ENCODE measurements at places on chromosomes 13 and 19.

DNA sequence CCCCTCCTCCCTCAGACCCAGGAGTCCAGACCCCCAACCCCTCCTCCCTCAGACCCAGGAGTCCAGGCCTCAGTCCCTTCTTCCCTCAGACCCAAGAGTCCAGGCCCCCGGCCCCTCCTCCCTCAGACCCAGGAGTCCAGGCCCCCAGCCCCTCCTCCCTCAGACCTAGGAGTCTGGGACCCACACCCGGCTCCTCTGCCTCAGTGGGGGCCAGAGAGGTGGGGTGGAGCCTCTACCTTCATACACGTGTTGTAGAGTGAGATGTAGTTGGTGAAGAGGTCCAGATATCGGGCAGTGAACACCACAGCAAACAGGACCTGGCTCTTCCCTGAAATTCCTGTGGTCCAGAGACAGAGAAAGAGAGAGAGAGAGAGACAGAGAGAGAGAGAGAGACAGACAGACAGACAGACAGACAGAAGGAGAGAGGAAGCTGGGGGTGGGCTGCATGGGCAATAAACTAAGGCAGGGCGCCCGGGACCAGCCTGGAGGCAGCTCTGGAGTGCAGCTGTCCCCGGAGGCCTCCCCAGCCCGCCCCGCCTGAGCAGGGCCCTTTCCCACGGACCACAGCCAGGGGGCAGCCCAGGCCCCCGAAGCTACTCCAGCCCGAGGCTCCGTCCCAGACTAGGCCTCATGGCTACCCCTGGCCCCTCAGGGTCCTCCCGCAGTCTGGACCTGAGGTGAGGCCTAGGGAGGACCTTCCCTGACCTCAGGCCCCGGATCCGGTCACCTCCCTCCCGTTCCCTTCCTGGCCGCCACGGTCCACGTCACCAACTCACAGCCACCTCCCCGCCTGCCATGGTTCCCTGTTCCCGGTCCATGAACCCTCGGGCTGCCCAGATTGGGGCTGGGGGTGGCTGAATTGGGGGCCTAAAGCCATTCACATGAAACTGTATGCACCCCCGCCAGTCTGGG is 907 bp downstream of the KDELR1 start:
- DNase-seq = peak; percentile 58

DNA sequence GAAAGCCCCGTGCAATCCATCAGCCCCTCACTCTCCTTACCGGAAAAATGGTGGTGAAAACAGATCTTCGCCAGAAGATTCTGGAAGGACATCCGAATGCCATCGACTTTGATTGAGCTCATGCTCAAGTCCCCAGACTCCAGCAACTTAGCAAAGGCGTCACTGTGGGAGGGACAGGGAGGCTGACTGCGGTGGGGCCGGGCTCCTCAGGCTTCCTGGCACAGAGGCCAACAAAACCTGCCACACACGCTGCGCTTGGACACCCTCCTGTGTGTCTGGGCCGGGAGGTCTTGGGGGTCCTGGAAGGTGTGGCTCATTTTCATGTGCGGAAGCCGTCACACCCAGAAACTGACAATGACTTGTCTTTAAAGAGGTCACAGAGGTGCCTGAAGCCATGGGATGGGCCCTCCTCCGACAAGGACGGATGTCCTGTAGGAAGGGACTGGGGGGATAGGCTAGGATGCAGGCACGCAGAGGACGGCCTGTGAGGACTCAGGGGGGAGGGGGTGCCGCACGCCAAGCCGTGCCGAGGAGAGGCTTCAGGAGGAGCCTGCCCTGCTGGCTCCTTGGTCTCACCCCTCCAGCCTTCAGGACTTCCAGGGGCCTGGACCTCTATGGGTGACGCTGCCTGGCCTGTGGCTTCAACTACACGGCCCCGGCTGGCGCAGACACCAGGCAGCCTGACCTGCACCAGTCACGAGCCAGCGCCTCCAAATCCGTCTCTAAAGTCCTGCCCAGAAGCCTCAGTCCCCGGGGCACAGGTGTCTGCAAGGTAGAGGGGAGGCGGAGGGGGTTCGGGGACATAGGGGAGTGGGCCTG is 12.5 kb downstream of the IZUMO4 start:
- DNase-seq = no peak

- DNase-seq = no peak
Measured at GRCh38 chr19:43534305-43534815, 1.4 kb downstream of the ZNF575 start.

DNA sequence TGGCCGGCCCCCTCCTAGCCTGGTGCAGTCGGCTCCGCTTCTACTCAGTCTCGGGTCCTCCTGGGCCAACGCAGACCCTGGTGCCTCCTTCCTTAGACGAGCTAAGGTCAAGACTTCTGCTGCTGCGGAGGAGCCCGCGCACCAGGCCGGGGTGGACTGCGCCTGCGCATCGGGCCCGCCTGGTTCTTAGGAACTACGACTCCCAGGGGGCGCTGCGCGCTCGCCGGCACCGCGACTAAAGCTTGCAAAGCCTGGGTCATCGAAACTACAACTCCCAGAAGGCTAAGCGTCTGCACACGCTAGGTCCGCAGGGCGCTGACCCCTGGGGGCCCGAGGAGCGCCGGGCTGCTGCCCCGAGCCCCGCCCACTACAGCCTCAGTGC is at the start of gene ZNF835:
TSS of gene ZNF835 (minus strand) at position 145 of the 382 bp plus-strand sequence. CDS start 6,559 bp downstream, outside the sequence.
- peak; percentile 69 for DNase-seq

DNA sequence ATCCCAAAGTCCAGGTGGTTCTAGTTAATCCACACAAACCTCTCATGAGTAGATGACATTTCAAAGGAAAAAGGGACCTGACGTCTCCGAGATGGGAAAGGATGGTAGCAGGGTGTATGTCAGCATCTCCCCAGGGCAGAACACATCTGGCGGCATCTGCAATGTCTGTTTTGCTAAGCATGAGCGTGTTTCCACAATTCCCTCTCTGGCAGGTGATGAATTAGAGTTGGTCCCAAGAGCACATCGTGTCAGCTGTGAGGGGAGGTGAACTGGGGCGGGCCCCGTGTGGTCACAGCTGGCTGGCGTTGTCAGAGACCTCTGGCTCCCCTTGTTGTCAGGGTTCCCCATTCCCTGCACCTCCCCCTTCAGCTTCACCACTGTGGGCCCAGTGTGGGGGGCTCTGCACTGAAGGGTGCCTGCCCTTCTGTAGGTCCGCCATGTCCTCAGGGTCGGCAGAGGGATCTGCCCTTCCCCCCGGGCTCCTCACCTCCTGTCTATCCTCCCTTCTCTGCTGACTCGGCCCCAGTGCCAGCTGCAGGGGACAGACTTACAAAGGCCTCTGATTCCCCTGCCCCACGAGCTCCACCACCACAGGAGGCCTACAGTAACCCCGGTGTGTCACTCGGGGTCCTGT is 58.2 kb downstream of the CDADC1 start:
- DNase-seq = no peak

DNA sequence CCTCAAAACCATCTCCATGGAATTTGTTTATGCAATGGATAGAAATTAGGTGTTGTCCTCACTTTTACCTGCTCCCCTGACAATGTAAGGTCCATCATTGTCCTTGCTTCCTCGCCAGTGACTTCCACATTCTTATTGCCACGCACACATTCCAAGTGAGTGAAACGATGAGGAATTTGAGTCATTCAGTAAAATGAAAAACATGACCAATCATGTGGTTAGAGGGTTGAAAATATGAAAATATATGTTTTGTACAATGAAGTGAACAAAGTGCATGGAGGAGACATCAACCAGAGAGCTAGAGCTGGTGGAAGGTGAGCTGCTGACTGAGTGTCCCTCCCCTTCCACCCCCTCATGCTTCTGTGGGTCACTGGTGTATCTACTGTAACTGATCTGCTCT is 91.7 kb downstream of the ATP8A2 start:
- no peak for DNase-seq

DNA sequence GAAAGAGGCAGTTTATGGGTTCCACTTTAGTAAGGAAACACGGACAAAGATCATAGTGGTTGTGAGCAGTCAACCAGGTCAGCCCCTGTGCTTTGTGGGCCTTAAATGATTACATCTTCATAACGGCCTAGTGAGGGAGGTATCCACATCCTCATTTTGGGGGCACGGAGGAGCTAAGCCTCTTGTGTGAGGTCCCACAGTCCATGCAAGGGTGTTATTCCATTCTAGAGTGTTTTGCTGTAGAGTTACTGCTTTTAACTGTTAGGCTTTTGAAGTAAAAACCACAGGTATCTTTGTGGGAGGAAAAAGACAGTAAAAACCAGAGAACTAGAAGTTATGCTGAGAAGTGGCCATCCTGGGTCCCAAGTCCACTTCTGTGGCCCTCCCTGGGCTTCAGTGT is 4.0 kb downstream of the NOP53 start:
- DNase-seq = no peak

DNA sequence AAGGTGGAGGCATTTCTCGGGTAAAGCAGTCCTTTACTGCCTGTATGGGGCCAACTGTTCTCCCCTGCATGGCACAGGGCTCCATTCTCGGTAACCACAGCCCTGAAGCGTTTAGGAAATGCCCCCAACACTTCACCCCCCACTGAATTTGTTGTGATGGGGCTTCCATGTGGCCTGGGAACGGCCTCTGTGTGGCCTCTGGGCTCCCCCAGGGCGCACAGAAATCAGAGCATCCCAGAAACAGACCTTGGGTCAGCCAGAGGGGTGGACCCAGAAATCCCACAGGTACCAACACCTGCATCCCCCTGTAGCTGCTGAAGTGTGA is 153.7 kb upstream of the VSTM2B start:
- no peak for DNase-seq

DNA sequence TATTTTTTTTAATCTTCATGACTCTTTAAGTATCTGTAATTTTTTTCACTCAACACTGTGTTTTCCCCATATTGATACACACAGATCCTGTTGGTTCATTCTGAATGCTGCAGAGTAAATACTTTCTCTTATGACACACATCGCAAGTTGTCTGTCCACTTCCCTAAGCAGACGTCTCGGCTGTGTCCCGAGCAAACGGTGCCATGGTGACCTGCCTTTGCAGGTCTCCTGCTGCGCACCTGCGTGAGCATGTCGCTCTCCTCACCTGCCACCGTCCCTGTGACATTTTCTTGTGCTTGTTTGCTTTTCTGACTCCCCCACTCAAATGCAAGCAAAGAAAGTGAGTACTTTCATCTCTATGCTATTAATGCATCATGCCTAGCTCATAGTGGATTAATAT is 57.8 kb downstream of the CCDC70 start:
- no peak for DNase-seq

DNA sequence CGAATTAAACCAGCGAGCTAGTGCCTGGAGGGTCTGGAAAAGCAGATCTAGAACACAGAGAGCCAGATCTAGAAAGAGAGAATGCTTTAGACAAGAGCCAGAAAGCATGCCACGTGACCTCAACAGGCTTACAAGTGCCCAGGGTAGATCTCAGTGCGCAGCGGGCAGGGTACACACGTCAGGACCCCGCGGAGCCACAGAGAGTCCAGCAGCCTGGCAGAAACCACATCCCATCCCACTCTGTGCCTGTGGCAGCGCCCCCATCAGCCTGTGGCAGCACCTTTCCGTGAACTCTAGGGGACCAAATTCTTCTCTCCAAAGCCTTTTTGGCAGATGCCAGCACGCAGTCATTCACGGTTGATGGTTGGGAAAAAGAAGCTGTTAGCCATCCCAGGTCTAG is 5.9 kb downstream of the ARHGEF1 start:
- no peak for DNase-seq

GRCh38 chr13:48492096-48492440 is 40.8 kb downstream of the RCBTB2 start:
- no peak for DNase-seq

DNA sequence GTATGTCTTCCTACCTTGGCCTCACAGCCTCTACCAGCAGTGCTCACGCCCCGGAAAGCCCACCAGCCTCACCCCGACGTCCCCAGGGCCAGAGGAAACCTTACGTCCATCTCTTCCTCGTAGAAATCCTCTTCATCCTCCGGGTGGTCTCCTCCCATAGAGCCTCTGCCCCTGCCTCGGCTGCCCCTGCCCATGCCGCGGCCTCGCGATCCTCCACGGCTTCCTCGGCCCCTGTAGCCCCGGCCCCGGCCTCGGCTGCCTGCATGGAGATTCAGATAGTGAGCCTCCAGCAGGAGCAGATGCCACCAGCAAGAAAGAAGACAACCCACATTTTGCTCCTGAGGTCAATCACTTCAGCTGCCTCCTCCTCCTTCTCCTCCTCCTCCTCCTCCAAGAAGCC is 27.3 kb downstream of the ZC3H4 start:
- DNase-seq = no peak

DNA sequence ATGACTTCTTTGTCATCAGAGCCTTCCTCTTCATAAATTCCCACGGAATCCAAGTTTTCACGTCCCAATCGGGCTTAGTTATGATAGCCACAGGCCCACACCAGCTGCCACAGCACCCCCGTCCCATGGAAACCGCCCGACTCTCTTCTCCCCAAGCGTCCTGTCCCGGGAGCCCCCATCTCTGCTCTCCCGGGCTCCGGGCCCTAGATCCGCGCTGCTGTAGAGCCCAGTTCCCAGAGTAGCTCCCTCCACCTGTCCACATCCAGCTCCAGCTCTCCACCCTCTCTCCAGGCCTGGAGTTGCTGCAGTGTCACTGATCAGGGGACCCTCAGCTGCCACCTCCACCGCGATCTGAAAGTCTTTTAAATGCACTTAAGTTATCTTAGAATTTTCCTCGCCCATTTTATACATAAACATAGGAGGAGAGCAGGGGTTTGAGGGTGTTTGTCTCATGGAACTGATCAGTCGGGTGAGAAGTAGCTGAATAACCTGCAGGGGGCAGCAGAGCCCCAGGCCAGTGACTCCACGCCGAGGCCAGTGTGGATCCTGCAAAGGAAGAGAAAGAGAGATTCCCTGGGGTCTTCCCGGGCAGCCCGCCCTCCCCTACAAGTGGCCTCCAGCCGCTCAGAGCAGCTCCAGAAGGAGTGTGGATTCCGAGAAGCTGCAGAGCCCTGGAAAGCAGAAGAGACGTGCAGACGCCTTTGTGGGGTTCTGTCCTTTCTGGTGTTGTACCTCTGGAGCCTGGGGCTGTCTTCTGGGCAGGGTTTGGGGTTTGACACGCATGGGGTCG is 1.1 kb upstream of the ZNF763 start:
- peak; percentile 67 for DNase-seq

GRCh38 chr19:35213663-35214632 is 14.6 kb downstream of the FAM187B start:
- DNase-seq = peak; percentile 55

GRCh38 chr13:80462567-80462966 is 121.6 kb upstream of the SPRY2 start:
- DNase-seq = no peak

GRCh38 chr13:96052656-96053002 is 572 bp downstream of the UGGT2 start:
- no peak for DNase-seq

- no peak for DNase-seq
Measured at GRCh38 chr13:92967923-92968322, 258.7 kb upstream of the GPC6 start.

GRCh38 chr19:30653646-30654386 is 281.6 kb downstream of the ZNF536 start:
- no peak for DNase-seq

DNA sequence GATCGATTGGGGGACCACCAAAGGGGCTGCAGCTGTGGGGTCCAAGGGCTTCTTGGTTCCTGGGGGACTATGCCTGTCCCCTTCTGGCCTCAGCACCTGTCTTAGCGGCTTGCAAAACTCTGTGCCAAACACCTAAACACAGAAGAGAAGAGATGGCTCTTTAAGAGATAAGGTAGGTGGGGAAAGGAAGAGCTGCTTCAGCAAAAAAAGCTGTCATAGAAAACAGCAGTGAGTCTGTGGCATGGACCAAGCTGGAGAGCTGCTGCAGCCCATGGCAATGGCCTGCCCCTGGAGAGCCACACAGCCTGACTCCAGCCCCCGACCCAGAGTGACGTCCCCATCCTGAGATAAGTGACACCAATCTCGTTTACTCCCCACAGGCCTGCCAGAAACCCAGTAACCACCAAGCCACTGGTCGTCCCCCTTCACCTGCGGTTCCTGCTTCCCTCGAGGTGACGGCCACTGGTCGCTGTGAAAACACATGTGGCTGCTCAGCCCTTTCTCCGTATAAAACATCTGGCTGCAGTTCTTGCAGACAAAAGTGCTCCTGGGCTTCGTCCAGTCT is 25.0 kb upstream of the NAPA start:
- DNase-seq = no peak
